Smooth muscle cell of trachea (primary cell): ENCODE measurements at places on chromosomes 2 and 18. TPM values are rescaled to one million over a fixed set of nuclear protein-coding genes. Genes with fewer than 3 reads are reported as not detected.

The EML6 gene
- total RNA-seq: 0.15 and 0.66 TPM in 2 replicates

The KIDINS220 gene
- total RNA-seq: 88.2 and 128 TPM in 2 replicates

The DPP4 gene
- total RNA-seq: 81.4 and 163 TPM in 2 replicates

The CREG2 gene
- total RNA-seq: 0.44 and 0.83 TPM in 2 replicates

The KANSL1L gene
- 19.4 and 27.3 TPM in 2 replicates for total RNA-seq

The FHOD3 gene
- 18.8 and 22.3 TPM in 2 replicates for total RNA-seq

The ALLC gene
- total RNA-seq: not detected in 2 replicates

The HMSD gene
- total RNA-seq: 0.15 and 0.17 TPM in 2 replicates

The CERKL gene
- 0.15 and 0.17 TPM in 2 replicates for total RNA-seq

The EIF2B4 gene
- 30.4 and 31.1 TPM in 2 replicates for total RNA-seq

The DOK6 gene
- 1.5 and 5.6 TPM in 2 replicates for total RNA-seq

The ASXL3 gene
- total RNA-seq: 0.66 and 3.2 TPM in 2 replicates
